ENCODE measurements at places on chromosomes 6 and 20.

- DNase-seq = no peak
Measured at GRCh38 chr6:138671351-138671750, 102.2 kb upstream of the CCDC28A start.

DNA sequence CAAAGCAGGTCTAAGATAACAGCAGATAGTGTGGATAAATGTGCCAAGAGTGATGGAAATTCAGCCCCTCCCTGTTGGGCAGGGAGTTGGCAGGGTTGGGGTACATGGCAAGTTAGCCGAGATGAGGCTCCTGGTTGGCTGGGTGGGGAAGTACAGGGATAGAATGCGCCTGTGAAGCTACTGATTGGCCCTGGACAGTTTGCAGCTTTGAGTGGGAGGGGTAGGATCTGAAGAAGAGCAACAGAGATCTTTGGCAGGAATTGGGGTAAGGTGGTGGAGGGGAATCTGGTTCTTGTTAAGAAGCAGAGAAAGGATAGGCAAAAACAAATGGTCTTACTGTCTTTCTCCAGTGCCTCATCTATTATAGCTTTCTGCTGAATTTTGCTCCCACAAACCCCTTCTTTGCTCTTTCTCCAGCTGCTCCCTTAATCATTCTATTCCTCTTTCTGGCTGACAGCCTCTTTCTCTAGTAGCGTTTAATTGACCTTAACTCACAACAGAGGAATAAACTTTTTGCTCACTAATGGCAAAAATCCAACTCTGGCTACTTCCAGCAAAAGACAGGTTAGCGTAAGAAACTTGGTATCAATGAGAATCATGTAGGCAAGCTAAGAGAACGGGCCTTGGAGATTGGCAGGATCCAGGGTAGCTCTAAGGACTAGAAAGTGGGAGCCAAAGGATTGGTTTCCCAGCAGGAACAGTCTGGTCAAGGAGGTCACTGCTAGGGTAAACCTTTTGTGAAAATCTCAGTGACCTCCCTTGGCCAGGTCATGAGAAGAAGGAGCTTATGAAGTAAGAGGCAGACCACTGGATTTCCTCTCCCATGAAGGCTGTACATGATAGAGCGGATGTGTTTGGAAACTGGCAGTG is 86.3 kb upstream of the CARMIL1 start:
- peak; percentile 33 for DNase-seq

DNA sequence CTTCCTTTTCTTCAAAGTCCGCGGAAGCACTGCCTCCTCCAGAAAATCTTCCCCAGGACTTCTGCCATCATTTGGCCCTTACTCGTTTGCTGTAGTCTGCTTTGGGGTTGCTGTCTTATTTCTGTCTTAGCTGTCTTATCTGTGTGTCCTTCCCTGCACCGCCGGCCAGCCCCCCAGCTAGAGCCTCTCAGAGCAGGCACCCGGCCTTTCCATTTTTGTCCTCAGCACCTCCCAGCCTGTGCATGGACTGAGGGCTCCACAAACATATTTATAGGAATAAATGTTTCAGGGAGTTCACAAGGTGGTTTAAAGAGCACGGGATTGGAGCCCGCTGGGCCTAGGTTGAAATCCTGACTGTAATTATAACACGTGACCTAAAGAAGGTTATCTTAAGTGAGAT is 8.1 kb downstream of the GLP1R start:
- DNase-seq = no peak

DNA sequence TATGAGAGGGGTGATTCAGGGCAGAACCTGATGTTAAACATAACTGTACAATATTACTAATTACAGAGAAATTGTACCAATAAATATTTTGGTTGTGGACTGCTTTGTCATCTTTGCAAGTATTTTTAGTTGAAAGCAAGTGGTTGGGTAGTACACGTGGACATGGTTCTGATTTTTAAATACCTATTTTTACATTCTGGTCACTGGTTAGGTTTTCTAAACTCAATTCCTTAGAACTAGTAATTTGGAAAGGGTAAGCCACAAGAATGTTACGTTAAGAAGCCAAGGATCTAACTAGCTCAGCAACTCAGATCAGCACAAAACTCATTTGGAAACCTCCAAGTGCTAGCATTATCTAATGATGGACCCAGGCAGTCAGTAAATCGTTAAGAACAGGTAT is 2.7 kb downstream of the EPB41L2 start:
- no peak for DNase-seq

DNA sequence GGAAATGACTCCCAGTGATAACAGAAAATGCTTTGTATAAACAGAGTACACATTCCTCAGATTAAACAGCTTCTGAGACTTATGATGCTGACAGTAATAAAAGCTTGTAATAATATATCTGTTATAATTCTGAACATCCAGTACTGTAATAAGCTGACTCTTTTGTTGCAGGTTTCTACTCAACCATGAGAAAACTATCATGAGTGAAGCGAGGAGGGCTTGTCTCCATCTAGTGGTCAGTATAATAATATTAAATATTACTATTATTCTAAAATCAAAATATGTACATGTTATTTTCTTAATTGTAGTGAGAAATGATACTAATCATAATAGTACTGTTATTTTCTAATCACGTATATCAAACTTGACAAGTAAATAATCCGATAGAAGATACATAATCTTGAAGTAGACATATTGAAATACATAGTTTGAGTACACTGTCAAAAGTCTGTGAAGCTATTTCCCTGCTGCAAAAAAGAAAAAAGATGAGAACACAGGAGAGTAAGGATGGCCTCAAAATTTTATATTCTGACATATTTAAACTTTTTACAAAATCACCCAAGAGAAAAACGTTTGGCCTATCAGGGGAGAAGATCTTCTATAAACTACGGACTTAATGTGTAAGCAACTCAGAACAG is 183.1 kb downstream of the MOXD1 start:
- no peak for DNase-seq

DNA sequence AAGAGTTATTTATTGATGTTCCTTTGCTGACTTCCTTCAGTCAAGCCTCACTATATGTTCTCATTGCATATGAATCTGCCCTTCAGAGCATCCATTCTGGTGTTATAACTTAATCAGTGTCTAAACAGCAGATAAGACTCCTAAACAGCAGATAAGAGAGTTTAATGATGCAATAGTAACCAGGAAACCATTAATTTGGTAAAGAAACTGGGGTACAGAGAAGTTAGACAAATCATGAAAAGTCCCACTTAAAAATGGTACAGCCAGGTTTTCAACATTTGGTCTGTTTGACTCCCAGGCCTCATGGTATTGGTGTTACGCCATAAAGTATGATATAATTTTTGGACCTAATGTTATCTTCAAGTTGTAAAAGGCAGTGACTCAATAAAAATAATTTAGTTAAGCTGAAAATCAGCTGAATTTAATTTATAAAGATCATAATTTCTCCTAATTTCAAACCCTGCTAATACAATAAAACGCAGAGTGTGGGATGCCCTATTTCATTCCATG is 127.4 kb upstream of the DST start:
- DNase-seq = no peak

GRCh38 chr6:43093436-43094289 is 17.5 kb downstream of the PTK7 start:
- no peak for DNase-seq

GRCh38 chr6:148503703-148504102 is 161.1 kb downstream of the SASH1 start:
- DNase-seq = no peak

- peak; percentile 48 for DNase-seq
Measured at GRCh38 chr6:141677598-141678211, 455.0 kb upstream of the GJE1 start.

GRCh38 chr6:118905851-118906250 is 11.9 kb downstream of the ASF1A start:
- no peak for DNase-seq

- peak; percentile 30 for DNase-seq
Measured at GRCh38 chr20:1569415-1569881, 11.9 kb upstream of the SIRPD start.

GRCh38 chr6:15338476-15338875 is 92.6 kb downstream of the JARID2 start:
- no peak for DNase-seq

- no peak for DNase-seq
Measured at GRCh38 chr6:108463784-108464183, 96.9 kb upstream of the FOXO3 start.

- DNase-seq = no peak
Measured at GRCh38 chr6:125356884-125357283, 55.1 kb upstream of the HDDC2 start.
